ENCODE measurements at places on chromosomes 2 and 18.
A peak's percentile ranks its signal among the peaks of the same experiment; 100 is the strongest.

DNA sequence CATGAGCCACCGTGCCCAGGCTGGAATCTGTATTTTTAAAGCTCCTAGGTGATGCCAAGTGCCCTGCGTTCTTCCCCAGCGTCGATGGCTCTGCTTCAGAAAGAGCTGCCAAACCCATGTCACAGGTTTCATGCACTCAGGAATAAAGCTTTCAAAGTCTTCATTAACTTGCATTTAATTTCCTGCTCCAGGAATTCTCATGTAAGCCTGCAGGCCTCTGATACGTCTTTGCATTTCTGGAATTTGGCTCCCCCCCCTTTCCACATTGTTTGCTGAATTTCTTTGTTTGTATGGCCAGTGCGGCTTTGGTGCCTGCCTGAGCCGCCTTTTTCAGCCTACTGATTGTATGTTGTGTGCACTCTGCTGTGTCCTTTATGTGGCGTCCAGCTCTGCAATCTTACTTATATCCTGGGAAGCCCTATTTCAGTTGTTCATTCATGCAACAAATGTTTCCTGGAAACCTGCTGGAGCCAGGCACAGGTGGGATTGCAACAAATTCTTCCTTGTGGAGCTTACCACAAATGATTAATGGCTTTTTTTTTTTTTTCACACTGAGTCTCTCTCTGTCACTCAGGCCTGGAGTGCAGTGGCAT is 17.9 kb upstream of the OTOF start:
- no peak for DNase-seq

DNA sequence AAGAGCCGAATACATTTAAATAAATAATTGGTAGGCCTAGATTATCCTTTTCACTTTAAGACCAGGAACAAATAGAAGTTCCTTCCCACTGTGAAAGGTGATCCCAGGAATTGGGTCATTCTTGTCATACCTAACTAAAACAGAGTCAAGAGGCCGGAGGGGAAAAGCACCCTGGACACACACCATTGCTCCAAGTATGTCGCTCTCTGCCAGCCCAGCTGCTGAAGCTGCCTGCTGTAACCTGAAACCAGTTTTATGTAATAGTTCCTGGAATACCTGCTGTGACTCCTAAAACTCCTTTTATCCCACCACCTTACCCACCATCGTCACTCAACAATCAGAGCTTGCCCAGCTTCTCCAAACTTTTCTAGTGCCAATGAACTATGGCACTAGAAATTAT is 217.1 kb downstream of the PTPRM start:
- no peak for DNase-seq

GRCh38 chr2:99350194-99350593 is 13.0 kb downstream of the EIF5B start:
- DNase-seq, result no peak

- no peak for DNase-seq
Measured at GRCh38 chr2:177268187-177268871, 3.8 kb upstream of the NFE2L2 start.

- no peak for DNase-seq
Measured at GRCh38 chr2:96095116-96095636, 21.2 kb downstream of the ADRA2B start.

DNA sequence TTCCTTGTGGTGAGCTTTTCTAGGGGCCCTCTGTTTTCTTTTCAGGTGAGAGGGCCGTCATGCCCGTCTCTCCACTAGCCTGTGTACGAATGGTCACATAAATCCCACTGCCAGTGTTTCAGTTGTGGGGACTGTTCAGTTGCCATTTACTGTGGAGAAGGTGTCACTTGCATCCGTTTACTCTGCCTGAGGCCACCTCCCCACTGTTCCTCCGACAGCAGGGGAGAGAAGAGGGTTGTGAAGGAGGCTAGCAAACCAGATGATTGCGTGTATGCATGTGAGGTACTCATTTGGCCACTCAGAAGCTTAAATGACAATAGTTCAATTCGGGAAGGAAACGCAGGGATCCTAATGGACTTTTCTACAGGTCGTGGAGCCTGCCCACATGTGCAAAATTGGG is 3.3 kb downstream of the MTCL1 start:
- DNase-seq, result no peak

DNA sequence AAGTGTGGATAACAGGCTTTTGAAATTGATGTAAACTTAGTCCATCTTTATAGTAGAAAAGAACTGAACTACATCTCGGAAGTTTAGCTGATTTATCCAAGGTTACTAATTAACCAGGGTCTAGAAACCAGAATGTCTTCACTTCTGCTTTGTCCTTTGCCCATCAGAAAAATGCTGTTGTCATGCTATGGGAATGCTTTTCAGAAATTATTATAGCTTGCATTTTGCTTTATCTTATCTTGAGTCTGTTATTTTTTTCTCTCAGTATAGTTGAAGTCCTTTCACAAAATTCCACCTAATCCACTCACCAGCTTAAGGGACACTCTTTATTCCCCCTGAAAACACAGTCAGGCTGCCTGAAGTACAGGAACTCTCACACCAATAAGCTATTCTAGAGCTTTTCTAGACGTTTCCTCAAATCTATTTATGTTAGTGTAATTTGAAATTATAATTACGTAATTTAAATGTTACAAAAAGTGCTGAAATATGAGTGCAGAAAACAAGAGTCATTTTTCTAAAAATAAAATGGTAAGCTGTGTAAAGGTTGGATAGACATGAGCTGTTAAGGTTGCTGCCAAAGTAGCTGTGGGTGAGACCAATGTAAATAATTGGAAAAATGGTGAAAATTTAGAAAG is 456.3 kb downstream of the TGIF1 start:
- DNase-seq, result no peak

GRCh38 chr2:44055229-44055628 is 59.4 kb upstream of the LRPPRC start:
- no peak for DNase-seq

DNA sequence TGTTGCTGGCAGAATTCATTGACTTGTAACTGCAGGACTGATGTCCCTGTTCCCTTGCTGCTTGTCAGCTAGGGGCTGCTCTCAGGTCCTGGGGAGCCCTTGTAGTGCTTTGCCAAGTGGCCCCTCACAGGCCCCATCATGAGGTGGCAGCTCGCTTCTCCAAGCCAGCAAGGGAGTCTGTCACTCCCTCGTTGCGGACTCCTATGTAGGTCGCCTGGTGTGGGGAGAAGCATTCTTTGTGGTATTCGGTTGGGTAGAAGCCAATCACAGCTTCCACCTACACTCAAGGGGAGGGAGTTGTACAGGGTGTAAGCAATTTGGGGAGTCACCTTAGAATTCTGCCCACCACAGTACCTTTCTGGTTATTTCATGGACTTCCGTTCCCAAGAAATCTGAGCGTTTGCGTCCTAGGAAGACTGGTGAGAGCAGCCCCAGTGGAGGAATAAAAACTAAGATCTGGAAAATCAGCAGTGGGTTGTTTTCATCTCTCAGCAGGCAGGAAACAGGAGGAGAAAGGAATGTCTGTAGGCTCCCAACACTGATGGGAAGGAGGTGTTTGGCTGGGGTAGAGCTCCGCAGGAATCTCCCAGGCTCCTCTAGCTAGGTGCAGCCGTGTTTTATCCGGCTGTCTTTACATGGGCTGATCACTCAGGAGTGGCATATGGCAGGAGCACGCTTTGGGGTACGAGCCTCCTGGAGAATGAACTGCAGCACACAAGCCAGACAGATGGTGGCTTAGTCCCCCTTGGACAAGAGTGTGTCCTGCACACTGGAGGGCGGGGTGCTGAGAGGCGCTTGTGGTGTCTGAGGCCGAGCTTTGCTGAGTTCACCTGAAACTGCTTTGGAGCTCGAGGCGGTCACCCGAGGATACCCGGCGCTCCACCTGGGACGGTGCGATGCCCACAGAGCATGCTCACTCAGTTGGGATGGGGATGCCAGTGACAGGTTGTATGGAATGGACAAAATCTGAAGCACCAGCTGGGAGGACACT is 58.3 kb downstream of the LDLRAD4 start:
- peak; percentile 19 for DNase-seq

GRCh38 chr18:35750929-35751328 is 169.4 kb downstream of the GALNT1 start:
- no peak for DNase-seq

- no peak for DNase-seq
Measured at GRCh38 chr18:10100941-10101701, 187.3 kb downstream of the VAPA start.

- peak; percentile 26 for DNase-seq
Measured at GRCh38 chr18:48949606-48950535, 894 bp downstream of the SMAD7 start.

DNA sequence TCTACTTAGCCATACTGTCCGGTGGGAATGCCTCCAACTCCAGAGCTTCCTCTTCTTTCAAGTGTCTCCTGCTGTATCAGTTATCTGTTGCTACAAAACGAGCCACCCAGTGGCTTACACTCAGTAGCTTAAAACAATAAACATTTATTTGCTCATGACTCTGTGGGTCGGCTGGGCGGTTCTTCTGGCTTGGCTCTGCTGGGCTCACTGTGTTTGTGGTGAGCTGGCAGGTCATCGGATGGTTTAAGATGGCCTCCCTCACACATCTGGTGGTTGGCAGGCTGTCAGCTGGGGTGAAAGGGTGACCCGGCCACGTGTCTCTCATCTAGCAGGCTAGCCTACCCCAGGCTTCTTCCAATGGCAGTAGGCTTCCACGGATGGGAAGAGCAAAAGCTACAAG is 122.4 kb upstream of the SLC1A4 start:
- DNase-seq, result no peak

GRCh38 chr2:238256594-238257104 is 16.8 kb upstream of the HES6 start:
- DNase-seq, result peak; percentile 70

DNA sequence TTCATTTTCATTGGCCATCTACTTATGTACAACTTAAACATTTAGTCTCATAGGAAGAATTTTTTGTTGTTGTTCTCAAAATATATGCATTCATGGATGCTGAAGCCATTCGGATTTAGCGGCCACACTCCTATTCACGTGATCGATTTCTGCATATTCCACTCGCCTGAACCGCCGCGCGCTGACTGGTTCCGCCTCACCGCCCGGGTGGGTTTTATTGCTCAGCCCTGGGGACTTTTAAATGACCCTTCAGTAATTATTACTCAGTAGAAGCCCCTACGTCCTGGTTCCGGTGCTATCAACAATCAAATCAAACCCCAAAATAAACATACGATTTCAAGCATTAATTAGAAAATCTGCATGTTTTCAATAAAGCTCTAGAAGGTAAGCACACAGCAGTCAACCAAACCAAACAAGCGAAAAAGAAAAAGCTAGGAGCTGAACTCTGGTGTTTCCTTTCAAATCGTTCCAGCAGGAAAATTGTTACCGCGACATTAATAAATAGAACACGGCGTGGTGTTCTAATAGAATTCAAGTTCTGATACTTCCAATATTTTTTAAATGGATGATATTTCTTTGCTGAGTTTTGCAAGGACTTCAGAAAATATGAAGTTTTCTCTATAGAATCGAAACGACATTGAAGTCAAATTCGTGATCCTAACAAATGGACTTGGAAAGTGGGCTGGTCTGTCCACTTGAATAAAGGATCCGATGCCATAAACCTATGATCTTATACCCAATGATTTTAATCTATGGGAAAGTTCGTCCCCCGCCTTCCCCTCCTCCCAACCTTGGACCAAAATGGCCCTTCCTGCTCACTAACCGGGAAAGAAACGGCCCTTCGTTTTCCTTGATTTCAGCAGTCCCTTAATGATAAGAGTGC is 9.3 kb downstream of the PAX3 start:
- no peak for DNase-seq

DNA sequence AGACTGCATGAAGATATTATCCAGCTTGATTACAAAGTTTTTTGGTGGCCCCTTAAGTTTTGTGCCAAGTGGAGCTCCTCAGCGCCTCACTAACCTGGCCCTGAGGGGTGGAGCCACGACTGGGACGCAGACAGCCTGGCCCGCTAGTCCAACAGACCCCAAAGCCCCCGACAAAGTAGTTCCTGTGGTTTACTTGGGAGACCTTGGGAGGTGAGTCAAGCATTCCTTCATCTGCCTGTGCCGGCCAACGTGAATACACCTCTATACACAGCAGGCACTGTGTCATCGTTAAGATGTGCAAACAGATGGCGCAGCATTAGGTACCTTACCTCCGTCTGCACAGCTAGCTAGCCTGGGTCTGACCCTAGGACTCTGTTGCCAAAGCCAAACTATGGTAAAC is 55.0 kb upstream of the LAMA1 start:
- DNase-seq, result no peak

- DNase-seq, result no peak
Measured at GRCh38 chr2:206378835-206379234, 64.5 kb upstream of the ADAM23 start.

- no peak for DNase-seq
Measured at GRCh38 chr2:65130664-65131175, 814 bp upstream of the RAB1A start.

GRCh38 chr2:33526132-33526531 is 49.7 kb downstream of the RASGRP3 start:
- DNase-seq, result no peak

- DNase-seq, result no peak
Measured at GRCh38 chr2:51657849-51658248, 625.9 kb upstream of the NRXN1 start.

- DNase-seq, result no peak
Measured at GRCh38 chr2:71821856-71822255, 325.8 kb downstream of the CYP26B1 start.

DNA sequence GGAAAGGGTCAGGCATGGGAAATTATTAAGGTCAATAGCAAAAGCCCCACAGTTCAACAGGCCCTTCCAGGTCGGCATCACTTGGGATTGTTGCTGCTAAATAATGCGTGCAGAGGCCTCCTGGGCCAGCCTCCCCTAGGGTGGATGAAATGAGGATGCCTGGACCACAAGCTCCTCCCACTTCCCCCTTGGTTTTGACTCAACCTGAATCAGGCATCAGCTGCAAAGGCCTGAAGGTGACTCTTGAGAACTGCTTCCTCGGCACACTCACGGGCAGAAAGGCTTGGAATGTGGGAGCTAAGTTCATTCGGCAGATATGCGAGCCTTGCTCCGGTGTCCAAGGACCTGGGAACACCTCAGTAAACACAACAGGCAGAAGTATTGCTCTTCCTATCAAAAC is 69.3 kb downstream of the MBP start:
- peak; percentile 80 for DNase-seq

DNA sequence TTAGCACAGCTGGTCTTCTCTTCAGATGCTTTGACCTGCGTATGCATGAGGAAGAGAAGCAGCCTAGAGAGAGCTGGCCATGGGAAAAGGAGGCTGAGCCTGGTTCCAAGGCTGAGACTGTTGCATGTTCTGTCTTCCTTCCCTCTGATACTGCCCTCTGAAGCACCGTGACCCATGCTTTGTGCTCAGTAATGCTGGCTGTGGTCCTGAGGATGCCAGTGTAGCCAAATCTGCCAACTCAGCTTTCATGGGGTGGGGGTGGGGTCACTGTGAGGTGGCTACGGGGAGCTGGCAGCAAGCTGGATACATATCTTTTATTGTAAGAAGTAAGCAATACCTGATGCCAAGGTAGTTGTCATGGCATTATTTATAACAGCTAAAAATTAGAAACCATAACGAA is 41.5 kb downstream of the EPAS1 start:
- no peak for DNase-seq

- DNase-seq, result no peak
Measured at GRCh38 chr2:29627279-29627711, 294.1 kb downstream of the ALK start.

DNA sequence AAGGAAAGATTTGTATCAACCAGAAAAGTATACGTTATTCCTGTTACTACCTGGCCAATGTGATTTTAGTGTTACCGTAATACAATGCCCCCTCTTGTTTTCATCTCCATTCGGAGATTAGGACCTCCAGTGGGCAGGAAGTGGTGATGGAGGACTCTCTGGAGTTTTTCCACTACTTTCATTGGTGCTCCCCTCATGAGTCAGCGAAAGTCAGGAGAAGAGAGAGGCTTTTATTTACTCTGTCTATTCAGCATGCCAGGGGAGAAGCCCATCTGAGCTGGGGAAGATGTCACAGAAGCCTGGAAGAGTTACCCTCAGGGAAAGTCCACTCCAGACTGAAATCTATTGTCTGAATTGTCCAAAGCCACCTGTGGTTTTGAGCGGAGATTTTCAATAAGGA is 88.2 kb upstream of the THUMPD2 start:
- DNase-seq, result no peak
